Stromal cell of bone marrow (primary cell): ENCODE measurements at places on chromosomes 1 and 21.
A peak's percentile ranks its signal among the peaks of the same experiment; 100 is the strongest.

GRCh38 chr1:2635361-2636010 is 2.7 kb upstream of the MMEL1 start:
- no peak for DNase-seq

- no peak for DNase-seq
These were observed 127.6 kb downstream of the MRPS6 start for GRCh38 chr21:34201001-34201400.

DNA sequence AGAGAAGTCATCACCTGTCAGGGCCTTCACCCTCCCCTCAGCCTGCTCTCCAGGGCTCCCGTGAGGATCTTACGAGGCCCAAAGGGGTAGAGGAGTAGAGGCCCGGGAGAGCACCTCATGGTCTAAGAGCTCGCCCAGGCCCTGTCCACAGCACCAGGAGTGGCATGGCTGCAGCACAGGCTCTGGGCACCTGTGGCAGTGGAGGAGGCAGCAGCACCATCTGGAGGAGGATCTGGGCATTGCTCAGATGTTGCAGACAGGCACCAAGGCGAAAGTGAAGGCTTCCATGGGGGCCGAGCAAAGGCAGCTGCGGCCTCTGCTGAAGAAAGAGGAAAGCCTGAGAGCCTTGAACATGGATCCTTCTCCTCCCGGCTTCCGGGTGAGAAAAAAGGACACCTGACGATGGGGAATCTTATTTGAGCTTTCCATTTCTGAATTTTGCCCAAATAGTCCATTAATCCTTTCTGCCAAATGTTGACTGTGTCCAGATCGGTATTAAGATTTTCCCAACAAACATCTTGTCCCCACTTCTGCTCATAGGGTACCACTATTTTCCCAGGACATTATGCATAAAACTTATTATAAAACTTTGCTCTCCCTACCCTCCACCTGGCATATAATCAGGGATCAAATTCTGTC is 604.7 kb downstream of the PTPRC start:
- DNase-seq = peak; percentile 6

- no peak for DNase-seq
These were observed 56.1 kb upstream of the DMRTB1 start for GRCh38 chr1:53402891-53403655.

DNA sequence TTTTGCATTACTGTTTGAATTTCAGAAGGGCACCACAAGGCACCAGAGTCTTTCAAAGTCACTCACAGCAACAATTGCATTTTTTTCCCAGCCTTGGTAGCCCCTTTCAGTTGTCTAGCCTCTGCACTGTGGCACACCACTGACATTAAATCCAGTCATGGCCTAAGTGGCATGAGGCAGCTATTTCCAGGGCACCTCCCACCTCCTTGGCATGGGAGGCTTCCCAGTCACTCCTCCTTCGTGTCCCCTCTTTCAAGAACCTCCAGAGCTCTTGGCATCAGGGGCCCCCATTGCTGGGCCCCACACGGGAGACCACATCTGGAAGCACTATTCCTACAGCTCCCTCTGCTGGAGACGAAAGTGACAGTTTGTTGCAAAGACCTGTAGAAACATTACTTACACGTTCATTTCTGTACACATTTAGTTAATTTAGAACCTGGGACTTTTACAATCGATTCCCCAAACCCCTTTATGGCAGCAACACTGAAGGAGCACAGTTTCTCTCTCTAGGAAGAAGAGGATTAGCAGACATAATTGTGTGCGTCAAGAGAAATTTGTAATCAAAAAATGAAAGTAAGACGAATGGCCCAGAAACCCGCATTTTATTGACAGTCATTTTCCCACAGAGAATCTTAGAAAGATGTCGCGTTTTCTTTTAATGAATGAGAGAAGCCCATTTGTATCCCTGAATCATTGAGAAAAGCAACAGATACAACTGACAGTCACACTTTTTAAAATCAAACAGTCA is 5.7 kb upstream of the CHD5 start:
- DNase-seq = no peak

DNA sequence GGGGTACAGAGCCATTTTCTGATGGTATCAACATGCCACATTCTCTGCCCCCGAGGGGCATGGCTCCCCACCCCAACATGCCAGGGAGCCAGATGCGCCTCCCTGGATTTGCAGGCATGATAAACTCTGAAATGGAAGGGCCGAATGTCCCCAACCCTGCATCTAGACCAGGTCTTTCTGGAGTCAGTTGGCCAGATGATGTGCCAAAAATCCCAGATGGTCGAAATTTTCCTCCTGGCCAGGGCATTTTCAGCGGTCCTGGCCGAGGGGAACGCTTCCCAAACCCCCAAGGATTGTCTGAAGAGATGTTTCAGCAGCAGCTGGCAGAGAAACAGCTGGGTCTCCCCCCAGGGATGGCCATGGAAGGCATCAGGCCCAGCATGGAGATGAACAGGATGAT is 50.6 kb downstream of the ACP6 start:
- no peak for DNase-seq

- DNase-seq = peak; percentile 80
These were observed 1.2 kb downstream of the PIGP start for GRCh38 chr21:37071561-37072273.

GRCh38 chr1:228784181-228784580 is 48.9 kb downstream of the RHOU start:
- DNase-seq = no peak

GRCh38 chr1:147558045-147558444 is 16.7 kb downstream of the BCL9 start:
- no peak for DNase-seq

- DNase-seq = no peak
These were observed 65.9 kb downstream of the MACF1 start for GRCh38 chr1:39270368-39270767.

GRCh38 chr1:15761366-15762128 is 3.0 kb downstream of the FBLIM1 start:
- no peak for DNase-seq

GRCh38 chr21:44434568-44434925 is 20.8 kb upstream of the LRRC3 start:
- DNase-seq = no peak

GRCh38 chr1:5976231-5976630 is 16.0 kb downstream of the NPHP4 start:
- no peak for DNase-seq
